Stimulated activated CD8-positive, alpha-beta memory T cell treated with anti-CD3 and anti-CD28 coated beads, Interleukin-12 subunit alpha, Interleukin-12 subunit beta, amount 100 ng/mL, for 4 hours (primary cell): ENCODE measurements at places on chromosomes 13 and 19.

DNA sequence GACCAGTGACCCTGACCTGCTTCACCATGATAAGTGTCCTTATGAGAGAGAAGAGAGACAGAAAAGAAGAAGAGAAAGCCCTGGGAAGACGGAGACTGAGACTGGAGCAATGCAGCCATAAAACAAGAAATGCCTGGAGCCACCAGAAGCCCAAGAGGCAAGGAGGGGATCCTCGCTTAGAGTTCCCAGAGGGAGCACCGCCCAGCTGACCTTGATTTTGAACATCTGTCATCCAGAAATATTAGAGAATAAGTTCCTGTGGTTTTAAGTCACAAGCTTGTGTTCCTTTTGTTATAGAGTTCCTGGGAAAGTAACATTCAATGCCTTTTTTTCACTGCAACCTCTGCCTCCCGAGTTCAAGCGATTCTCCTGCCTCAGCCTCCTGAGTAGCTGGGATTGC, 20.2 kb downstream of the CERS1 start:
- no peak for DNase-seq

- DNase-seq = no peak
These were observed 849.4 kb downstream of the DACH1 start for GRCh38 chr13:71017607-71018006.

GRCh38 chr13:95106562-95106961, 194.7 kb downstream of the ABCC4 start:
- DNase-seq = no peak

DNA sequence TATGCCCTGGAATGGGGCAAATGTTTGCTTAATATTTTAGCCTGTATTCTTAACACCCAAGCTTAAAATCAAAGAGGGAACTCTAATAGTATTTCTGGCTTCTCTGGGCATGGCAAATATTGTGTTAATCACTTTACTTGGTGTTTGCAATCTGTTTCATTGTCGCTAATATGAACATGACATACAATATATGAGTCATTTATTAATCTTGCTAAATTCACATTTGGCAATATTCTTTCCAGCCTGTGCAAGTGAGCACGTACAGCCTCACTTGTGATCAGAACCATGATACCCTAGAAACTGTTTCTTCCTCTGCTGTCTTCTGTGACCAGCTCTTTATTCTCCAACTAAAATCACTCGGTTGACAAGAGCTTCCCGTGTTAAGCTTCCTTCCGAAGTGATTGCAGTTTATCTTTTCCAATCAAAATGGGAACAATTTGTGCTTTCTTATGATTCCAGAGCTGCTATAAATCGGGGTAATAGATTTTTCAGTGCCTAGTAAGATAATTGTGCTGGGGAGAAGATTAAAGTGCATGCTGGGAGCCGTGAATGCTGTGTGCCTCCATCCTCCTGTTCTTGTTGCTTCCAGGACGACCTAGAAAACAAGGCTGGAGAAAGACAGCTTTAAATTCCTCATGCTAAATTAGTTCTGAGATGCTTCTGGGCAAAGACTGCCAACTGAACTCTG, 153.0 kb upstream of the TMTC4 start:
- DNase-seq = no peak

- no peak for DNase-seq
These were observed 2.3 kb downstream of the TFDP1 start for GRCh38 chr13:113586661-113587479.

GRCh38 chr19:43574424-43575155, 737 bp downstream of the XRCC1 start:
- DNase-seq = no peak

GRCh38 chr13:93409001-93409400, 182.4 kb downstream of the GPC6 start:
- DNase-seq = no peak

DNA sequence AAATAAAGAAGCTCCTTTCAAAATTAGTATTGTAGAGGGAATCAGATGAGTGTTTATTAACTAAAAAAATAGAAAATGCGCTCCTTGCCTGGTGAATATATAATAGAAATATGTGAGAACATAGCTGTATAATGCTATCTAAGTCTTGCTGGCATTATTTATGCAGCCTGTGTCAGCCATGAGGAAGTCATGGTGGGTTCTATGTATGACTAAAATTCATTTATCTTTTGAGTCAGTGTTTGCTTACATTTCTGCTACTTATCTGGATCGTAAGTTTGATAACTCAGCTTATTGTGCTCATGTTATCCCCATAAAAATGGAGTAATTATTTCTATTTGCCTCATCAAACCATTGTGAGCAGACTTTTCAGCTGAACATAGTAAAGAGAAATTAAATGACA, 449.3 kb downstream of the OXGR1 start:
- no peak for DNase-seq

- DNase-seq = no peak
These were observed 19.8 kb upstream of the ZNF91 start for GRCh38 chr19:23415034-23415433.

DNA sequence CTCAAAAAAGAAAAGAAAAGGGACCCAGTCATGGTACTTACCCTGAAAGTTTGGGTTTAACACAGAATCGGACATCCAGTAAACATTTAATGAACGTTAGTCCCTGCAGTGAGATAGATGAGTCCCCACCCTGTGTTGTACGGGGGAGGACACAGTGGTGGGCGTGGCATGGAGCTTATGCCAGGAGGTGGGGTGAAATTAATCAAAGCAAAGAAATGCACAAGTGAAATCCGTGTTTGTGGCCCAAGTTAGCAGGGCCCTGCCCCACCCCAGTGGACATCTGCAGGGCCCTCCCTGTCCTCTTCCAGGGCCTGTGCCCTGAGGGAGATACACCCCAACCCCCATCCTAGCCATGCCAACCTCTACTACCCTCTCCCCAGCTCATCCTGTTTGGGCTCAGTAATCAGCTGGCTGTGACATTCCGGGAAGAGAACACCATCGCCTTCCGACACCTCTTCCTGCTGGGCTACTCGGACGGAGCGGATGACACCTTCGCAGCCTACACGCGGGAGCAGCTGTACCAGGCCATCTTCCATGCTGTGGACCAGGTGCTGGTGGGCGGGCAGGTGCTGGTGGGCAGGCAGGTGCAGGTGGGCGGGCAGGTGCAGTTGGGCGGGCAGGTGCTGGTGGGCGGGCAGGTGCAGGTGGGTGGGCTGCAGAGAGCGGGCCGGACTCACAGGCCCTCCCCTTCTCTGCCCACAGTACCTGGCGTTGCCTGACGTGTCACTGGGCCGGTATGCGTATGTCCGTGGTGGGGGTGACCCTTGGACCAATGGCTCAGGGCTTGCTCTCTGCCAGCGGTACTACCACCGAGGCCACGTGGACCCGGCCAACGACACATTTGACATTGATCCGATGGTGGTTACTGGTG, 3.9 kb downstream of the MCOLN1 start:
- no peak for DNase-seq

DNA sequence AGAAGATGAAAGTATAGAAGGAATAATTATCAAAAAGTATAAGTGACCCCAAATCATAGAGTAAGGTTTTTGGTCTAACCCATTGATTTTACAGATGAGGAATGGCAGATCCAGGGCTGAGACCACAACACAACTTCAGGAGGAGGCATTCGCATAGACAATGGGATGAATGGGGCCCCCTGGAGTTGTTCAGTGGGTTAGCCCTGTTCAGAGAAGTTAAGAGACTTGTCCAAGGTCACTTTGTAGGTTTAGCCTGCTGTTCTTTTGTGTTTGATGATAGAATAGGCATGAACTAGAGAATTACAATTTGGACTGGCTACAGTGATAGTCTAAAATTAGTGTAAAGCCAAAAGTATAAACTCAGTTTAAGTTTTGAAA, 233.9 kb downstream of the KCNRG start:
- DNase-seq = no peak

DNA sequence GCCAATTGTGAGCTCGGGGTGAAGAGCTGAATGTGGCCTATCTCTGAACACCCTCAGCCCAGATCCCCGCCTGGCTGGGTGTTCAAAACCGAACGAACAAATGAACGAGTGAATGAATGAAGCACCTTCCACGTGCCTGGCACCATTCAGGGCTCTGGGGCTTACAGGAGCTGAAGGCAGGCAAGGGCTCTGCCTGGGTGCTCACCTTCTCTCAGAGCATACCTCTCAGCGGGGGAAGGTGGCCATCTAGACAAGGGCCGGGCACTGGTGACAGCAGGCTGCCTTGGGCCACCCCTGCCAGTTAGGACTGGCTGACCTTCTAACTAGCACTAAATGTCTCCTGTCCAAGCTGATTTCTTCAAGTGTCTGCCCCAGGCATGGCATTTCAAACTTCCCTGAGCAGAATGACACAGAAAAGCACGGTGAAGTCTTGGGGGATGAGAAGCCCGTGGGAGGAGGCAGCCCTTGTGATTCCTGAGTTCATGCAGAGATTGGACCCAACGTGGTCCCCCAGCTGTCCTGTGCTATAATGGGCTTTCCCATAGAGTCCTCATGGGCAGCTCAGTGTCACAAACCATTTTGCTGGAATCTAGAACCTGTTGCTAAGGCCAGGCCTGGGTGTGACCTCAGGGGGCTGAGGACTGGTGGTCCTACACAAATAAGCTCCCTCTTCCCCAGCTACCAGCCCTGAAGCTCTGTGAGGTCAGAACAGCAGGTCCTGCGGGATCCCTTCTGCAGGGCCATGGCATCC, 27.9 kb upstream of the VSTM2B start:
- DNase-seq = no peak

DNA sequence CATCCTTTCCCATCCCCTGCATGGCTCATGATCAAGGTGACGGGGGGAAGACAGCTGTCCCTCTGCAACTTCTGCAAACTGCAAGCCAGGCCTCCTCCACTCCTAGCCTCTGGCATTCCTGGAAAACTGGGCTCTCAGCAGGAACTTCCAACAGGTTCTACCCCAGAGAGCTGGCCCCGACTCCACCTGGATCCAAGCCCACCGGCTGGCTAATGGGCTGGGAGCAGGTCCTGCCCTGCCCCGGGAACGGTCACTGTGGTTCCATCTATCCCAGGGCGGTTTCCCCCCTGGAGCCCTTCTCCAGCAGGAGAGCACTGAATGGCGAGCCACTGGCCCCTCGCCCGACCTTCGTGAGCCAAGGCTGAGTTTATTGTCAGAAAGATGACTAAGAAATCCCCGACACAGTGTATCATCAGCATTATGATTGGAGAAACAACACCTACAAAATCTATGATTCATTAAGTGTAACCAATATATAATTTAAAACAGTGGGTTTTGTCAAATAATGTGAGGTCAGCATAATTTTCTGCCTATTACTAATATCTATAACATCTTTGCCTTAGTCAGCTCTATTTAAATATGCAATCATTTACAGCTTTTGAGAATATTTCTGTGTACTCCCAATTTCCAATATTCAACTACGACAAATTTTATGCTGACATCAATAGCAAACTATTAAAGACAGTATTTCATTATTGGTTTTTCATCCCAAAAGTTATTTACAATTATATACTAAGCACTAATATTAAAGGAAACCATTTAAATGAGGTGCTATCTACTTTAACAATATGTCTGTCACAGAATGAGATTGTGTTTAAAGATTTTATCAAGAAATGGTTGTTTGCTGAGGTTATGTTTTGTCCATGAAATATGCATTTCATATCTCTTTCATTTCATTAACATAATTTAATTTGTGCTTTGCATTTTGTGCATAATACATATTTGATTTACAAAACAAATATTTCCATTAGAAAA, 133.0 kb downstream of the URI1 start:
- no peak for DNase-seq

DNA sequence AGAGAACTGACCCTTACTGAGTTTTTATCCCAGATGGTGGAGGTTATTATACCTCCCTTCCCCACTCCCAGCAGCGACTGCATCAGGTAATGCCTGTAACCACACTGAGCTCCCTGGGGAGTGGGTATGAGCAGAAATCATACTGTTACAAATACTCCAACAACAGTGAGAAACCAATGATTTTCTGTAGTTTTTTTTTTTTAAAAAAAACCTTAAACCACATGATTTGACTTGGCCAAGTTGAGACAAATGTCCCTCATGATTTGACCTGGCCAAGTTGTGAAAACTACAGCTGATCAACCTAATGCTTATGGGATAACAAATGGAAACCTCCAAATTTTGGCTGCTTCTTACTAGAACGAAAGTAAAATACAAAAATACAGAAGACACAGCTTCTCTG, 33.1 kb upstream of the SERP2 start:
- no peak for DNase-seq

- DNase-seq = no peak
These were observed 19.7 kb downstream of the ZNF536 start for GRCh38 chr19:30391554-30392551.

- DNase-seq = no peak
These were observed 3.9 kb downstream of the ZNF266 start for GRCh38 chr19:9431475-9431874.

GRCh38 chr13:106617561-106617960, 49.6 kb upstream of the ARGLU1 start:
- DNase-seq = no peak

- no peak for DNase-seq
These were observed 75.2 kb downstream of the WDFY2 start for GRCh38 chr13:51659276-51660127.

- no peak for DNase-seq
These were observed 210.8 kb downstream of the DCT start for GRCh38 chr13:94268661-94269060.

DNA sequence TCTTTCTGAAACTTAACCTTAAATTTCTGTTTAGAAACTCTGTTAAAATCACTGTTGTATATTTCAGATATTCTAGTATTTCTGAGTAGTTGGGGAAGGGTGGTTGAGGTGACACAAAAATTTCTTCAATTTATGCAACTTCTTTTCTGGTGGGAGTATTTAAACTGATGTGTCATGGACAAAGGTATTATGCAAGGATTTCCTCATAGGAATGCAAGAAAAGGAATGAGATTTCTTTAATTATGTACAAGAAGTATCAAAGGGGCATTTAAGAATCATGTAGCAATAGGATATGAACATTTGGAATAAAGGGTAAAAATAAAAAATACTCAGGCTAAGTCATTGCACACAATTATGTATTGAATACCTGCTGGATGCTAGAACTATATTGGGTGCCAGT, 575.8 kb upstream of the KLF12 start:
- no peak for DNase-seq

GRCh38 chr13:113802761-113803160, 43.7 kb downstream of the TMEM255B start:
- DNase-seq = no peak

DNA sequence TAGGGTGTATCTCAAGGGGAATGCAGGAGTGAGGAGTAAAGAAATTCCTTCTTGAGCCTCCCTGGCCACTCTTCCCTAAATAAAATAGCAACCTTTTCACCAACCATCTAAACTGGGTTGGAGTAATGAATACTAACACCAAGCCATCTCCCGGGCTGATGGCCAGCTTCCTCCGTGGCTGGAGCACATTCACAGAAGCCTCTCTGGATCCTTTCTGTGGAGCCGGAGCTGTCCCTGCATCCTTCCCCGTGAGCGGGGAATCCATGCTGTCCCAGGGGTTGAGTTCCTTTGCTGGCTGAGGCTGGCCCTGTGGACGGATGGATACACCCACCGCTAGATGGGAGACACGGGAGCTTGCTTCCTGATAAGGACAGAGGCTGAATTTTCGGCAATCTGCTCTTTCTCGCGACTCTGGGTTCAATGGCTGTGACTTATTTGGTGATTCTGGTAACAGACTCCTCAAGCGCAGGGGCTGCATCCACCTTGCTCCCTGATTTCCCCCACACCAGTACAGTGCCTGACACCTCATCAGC, 370.3 kb downstream of the ZNF536 start:
- DNase-seq = no peak
